ENCODE measurements at places on chromosomes 5 and 9.

DNA sequence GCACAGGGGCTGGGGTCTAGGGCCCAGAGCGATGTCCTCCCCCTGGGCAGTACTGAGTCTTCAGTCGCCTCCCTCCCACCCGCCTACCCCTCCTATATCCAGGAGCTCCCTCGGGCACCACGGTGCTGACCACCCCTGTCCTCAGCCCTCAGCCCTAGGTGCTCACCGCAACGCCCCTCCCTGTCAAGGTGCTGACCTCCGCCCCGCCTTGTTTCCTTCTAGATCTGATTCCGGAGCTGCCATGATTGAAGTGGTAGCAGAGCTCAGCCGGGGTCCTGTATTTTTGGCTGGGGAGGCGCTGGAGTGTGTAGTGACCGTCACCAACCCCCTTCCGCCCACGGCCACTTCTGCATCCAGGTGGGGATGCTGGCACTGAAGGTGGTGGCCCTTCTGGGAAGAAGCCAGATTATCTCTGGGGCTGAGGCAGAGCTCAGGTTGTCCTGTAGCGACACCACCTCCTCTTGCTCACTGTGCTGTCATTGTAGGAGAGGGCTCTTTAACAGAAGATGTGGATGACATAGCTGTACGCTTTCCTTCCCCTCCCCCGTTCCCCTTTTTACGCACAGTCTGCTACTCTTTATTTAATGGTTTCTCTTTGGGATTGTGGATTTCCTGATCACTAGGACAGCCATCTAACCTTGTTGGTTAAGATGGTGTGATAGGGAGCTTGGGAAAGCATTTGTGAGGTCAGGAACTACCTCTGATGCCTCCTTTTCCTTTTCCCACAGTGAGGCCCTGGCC, 598 bp downstream of the RGP1 start:
- no peak for DNase-seq

DNA sequence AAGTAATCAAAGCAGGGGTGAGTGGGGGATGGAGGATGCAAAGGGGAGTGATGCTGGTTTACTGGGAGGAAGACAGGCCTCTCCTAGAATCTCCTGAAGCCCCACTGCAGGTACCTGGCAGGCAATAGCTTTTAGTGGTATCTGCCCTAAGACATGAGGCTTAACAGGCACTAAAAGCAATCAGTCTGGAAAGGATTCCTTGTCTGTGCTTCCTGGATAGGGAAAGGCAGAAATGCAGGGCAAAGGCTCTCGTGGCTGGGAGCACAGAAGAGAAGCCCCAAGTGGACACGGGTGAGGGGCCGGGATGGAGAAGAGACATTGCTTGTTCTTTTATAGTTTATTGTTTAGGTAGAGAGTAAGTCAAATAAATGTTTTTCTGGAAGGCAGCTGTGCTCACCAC, 40.1 kb downstream of the CCNJL start:
- no peak for DNase-seq

DNA sequence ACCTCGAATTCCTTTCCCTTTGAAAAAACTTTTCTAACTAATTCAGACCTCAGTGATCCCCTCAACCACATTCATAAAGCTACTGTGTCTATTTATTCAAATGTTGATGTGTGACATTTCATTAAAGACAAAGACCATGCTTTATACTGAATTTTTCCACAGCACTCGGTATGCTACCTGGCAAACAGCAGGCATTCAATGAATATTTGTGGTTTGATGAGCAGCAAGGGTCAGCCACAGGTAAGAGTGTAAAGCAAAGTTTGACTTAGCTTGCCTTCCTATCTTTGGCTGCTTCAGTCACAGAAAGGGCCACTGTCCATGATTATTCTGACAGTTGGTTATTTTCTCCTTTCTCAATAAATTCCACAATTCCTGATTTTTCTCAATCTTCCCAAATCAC, 5.1 kb upstream of the CDC42SE2 start:
- no peak for DNase-seq

GRCh38 chr5:60404171-60404570, 295.8 kb downstream of the DEPDC1B start:
- DNase-seq = no peak

- DNase-seq = no peak
These were observed 125.1 kb downstream of the KCNIP1 start for GRCh38 chr5:170628691-170629565.

DNA sequence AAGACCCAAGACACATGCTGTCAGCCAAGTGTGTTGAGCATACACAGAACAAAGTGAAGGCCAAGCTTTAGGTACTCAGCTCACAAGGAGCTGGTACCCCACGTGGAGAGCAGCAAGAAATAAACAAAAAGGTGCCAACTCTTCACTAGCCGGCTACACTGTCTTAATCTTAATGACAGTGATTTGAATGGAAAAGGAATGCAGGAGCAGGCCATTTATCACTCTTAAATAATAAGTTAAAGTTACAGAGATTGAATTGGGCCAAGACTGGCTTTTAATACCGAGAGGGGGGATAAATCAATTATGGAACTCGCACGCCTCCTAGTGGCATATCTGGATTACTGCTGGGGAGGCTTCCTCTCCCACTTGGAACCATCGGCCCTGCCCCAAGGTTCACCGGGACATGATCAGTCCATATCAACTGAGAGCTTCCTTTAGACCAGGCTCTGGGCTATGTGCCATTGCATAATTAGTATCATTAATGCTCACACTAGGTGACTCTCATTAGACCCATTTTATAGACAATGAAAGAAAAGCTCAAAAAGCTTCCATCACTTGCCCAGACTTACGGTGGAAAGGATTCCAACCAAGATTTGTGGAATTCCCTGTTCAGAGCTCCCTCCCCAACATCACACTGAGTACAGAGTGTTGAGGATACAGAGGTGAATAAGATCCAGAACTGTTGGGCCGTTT, 94.0 kb downstream of the ACTL7B start:
- DNase-seq = no peak

DNA sequence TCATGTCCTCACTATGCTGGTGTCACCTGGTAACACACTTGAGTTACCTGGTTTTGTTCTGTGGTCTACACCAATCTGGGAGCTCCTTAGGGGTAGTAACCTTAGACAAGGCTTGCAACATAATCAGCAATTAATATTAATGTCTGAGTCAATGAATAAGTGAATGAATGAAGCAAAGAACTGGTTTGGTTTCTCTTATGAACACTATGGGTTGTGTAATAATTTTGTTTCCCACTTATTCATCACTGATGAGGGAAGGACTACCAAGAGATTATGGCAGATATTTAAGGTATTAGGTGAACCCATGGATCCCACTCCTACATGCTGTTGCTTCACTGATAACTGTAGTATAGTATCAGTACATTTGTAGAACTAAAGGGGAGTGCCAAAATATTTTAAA, 116.0 kb downstream of the SLC12A2 start:
- DNase-seq = no peak

- DNase-seq = no peak
These were observed 16.7 kb downstream of the PRLR start for GRCh38 chr5:35213608-35214007.

DNA sequence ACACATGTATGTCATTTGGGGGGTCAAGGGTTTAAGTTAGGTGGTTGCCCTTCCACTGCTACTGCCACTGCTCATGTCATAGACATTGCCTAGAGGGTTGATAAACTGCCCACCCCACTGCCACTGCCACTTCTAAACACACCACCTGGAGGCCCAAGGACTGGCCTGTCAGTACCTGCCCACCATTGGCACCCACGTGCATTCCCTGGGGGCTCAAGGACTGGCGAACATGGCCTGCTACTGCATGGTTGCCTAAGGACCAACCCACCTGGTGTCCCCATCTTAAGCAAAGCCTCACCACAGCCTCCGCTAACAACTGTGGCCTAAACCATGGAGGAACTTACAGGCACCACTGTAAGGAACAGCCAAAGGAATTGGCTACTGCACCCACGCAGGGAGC, 185.6 kb upstream of the TLX3 start:
- no peak for DNase-seq

DNA sequence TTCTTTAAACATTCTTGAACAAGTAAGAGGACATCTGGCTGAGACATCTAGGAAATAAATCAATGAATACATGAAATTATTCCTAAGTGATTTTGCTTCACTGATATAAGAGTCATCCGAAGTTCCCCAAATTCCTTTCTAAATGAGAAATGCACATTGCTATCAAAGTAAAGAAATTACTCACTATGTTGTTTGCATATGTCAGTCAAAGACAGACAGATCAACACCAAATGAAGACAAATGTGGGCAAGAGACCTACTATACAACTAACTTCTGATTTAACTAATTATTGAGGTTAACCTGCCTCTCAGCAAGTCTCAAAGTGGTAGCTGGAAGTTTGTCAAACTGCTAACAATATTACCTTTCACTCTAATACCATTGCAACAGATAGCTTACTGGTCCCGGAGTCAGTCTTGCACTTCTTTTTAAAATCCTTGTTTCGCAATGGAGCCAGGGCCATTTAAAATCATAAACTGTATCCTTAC, 13.2 kb downstream of the TUT7 start:
- no peak for DNase-seq

- peak; percentile 27 for DNase-seq
These were observed 1.5 kb downstream of the SPAAR start for GRCh38 chr9:35910613-35911359.

DNA sequence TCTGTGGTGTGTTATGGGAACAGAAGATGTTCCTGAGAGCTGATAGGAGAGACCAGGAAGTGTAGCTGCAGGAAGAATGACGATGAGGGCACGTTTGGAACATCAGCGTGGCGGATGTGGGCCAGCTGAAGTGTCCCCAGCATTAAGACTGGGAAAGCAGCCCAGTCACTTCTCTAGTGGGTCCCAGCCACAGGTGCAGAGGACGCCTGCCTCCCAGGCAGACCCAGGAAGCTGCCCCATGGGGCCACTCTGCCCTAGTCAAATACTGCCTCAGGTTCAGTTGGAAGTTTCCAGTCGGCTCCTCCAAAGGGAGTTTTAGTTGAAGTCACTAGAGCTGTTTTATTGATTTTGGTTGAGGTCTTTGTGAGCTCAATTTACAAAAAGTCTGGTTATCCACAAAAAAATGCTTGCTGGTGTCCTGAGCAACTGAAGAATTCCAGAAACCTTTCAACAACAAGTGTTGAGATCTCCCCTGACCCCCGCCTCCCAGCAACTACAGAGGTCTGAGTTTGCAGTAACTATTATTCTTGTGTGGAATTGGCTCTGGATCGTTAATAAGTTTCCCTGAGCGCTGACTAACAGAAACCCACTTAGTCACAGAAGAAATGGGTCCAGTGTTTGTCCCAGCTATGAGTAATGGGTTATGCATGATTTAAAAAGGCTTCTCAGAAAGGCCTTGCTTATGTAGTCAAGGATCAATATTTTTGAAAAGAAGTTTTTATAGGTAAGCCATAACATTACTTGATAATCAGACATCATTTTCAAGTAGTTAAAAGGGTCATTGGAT, 294.1 kb downstream of the FANCC start:
- no peak for DNase-seq

DNA sequence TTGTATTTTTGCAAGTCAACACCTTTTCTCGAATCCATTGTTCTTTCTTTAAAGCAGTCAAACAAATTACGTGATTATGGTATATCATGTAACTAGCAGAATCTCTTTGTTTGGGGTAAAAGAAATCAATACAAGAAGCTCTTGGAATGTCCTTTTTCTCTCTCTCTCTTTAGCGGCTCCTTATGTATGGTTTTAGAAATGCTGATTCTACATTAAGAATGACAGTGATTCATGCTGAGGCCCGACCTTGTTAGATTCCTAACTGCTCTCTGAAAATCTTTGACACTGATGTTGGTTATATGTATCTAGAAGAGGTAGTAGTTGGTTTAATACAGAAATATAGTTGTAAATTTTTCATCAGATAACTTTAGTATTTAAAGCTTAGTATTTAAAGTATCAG, 76.4 kb downstream of the SNX24 start:
- DNase-seq = no peak

GRCh38 chr5:145960848-145961600, 24.6 kb downstream of the SH3RF2 start:
- no peak for DNase-seq

DNA sequence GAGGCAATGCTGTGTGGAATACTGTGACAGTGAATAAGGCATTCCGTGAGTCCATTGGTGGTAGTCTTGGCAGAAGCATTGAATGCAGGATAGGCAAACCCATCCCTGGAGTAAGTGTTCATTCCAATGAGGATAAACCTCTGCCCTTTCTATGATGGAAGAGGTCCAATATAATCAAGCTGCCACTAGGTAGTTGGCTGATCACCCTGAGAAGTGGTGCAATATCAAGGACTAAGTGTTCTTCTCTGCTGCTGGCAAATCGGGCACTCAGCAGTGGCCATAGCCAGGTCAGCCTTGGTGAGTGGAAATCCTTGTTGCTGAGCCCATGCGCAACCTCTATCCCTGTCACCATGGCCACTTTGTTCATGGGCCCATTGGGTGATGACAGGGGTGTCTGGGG, 70.1 kb downstream of the FBXO4 start:
- no peak for DNase-seq

DNA sequence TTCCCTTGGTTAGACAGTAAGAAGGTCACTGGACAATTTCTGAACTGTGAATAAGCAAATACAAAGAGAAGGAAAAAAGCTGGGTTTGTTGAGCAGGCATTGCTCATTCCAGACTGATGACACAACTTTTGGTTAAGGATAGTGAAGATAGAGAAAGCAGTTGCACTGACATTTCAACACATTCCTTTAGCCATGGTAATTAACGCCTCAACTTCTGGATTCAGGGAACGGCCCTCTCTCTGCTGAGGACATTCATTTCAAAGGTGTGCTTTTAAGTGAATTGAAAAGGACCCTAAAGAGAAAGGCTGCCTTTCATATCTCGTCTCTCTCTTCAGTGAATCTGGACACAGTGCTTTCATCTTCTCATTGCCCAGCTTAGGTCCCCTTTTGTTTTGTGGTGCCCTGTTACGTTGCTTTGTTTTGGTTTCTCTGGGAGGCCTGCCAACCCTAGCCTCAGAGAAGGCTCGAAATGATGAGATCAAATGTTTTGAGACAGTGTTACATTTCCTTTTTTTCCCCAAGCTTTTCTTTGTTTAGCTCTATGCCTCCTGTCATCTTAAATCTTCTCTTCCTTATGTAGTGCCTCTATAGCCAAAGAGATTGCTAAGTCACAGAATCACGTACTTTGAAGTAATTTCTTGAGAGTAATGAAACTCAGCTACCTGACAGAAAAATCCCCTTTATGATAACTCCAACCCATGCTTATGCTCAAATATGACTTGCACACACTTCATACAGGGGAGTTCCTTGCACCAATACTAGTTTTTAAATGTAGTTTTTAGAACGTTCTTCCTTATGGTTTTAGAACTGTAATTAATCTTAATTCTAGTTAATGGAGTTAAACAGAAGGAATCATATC, 94.4 kb upstream of the IFNE start:
- DNase-seq = no peak
